ENCODE measurements at places on chromosomes 2 and 18.

GRCh38 chr2:241135737-241136136 is 13.5 kb downstream of the PASK start:
- no peak for DNase-seq

- no peak for DNase-seq
These were observed 69.4 kb upstream of the UBE2E3 start for GRCh38 chr2:180910831-180911665.

DNA sequence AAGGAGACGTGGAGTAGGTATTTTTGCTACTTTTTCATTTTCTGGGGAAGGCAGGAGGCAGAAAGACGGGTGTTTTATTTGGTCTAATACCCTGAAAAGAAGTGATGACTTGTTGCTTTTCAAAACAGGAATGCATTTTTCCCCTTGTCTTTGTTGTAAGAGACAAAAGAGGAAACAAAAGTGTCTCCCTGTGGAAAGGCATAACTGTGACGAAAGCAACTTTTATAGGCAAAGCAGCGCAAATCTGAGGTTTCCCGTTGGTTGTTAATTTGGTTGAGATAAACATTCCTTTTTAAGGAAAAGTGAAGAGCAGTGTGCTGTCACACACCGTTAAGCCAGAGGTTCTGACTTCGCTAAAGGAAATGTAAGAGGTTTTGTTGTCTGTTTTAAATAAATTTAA is 3.4 kb downstream of the FZD7 start:
- DNase-seq: no peak

GRCh38 chr2:160876765-160877164 is 283.5 kb upstream of the TANK start:
- no peak for DNase-seq

GRCh38 chr2:24021122-24021998 is 11.5 kb downstream of the MFSD2B start:
- DNase-seq: no peak

GRCh38 chr2:70954886-70955285 is 19.2 kb downstream of the ATP6V1B1 start:
- no peak for DNase-seq

DNA sequence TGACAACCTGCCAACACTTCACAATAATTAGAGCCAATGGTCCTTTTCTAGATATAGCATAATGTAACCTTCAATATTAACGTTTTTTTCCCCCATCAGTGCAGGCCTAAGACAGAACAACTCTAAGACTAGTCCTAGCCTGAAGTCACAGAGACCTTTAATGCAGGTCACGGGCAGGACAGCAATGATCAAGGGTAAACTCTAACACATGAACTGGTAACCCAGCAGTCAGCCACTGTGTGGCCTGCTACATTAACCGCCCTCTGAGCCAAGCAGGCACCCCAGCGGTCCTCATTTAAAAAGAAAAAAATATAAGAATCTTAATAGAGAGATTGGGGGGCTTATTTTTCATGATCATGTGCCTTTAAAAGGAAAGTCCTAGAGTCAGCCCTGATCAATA is 290.6 kb downstream of the AFF3 start:
- no peak for DNase-seq

DNA sequence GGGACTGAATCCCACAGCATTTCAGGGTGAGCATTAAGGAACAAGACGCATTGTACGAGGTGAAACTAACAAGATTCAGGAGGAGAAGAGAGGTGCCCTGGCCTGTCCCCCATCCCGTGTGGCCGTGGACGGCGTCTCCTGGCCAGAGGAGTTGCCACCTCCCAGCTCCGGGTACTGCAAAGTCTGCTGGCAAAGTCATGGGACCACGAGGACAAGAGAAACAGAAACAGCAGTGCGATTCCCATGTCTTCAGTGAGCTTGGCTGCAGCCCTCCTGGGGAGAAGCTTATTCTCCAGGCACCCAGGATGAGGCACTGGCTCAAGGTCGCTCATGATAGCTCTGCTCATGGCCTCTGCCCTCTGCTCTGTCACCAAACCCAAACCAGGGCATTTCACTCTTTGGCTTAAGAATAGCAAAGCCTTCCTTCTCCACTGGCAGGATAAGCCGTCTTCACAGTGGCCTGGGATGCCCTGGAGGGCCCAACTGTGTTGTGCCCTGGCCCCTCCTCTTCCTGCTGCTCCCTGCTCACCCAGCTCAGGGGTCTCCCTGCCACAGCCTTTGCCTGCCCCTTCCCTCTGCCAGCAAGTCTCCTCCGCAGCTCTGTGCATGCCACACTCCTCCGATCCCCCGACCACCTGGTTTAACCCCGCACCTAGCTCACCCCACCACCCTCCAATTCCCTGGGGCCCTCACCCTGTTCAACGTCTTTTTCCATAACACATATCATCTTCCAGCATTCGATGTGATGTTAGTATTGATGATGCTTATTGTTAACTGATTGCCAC is 144.8 kb downstream of the PXDN start:
- no peak for DNase-seq

DNA sequence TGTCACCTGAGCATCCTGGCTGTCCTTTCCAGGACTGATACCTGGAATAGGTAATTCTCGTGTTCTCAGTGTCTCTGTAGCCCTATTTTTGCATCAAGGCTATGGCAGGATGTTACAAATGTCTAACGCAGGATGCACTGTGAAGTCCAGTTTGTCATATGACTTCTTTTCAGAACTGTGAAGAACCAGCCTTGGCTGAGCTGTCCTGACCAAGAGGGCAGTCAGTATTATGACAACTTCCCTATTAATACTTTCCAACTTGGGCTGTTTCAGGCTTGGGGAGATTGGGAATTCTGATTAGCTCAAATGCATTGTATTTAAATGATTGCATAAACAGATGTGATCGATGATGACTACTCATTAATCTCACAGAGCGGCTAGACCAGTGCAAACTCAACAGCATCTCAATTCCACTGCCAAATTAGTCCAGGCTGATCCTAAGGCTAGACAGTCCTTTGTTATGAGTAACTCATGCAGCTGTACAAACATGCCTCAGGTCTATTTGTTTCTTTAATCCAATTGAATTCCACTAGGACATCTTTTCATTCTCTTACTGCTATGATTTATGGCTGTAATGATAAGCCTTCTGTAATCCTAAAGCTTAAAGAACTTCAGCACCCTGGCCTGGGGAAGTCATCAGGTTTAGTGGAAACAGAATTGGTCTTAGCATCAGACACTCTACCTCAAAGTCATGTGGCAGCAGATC is 331.6 kb downstream of the KCNS3 start:
- no peak for DNase-seq

DNA sequence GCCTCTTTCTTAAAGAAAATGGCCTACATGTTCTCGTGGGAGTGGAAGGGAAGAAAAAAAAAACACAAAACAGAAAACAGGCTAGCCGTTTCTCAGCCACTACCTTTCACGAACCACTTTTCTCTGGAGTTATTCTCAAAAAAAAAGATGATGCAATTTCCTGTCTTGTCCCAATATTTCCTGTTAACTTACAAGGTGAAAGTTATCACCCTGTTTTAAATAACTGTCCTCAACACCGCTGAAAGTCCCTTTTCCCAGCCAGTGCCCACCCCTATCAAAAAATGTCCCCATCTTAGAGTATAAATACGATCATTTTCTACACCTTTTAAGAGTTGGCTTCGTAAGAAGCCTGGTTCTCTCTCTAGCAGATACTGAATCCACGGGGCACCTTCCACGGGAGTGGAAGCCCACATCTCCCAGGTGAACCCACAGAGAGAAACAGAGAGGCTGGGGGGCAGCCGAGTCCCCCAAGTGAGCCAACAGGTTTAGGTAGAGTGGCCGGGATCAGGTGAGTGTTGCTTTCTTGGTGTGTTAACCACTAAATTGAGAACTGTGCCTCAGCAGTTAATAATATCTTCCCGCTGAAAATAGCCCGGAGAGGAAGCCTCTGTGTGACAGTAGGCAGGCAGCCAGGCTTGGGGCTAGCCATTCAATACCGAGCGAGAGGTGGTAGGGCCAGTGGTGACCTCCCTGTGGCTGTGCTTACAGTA is 15.9 kb downstream of the SMAD7 start:
- DNase-seq: no peak

DNA sequence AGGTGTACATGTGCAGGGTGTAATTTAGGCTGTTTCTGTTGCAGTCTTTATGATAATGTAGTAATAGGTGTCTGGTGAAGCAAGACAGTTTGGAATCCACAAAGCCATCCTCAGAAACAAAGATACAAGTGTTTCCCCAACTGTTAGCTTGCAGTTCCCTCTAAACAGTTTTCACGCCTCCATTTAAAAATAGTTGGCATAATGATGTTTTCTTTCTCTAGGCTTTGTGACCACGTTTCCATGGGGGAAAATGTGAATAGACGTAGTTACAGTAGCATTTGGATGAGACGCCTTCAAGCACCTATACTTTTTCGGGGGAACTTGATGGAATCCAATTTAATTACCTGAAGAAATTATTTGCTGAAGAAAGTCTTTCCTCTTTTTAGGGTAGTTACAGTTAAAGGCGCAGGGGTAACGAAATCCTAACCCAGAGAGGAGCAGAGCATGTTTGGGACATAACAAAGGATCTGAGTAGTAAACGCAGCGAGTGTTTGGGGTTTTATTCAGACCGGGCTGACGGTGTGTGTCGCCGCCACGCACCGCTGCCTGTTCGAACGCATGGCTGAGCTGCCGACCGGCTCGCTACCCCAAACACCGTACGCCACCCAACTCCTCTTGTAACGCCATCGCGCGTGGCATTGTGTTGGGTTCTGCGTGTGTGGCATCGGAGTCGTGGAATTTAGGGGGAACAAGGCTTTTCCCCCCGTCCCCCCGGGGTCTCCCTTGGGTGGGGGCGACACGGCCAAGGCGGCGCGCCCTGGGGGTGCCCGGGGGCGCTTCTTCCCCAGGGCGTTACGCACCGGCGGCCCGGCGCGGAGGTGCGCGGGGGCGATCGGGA is 681 bp upstream of the NRP2 start:
- no peak for DNase-seq

- no peak for DNase-seq
These were observed 337.0 kb upstream of the ZNF804A start for GRCh38 chr2:184261331-184261730.

GRCh38 chr2:67752199-67752598 is 310.6 kb downstream of the C1D start:
- DNase-seq: no peak

- no peak for DNase-seq
These were observed 462.5 kb upstream of the HS6ST1 start for GRCh38 chr2:128781166-128781565.

GRCh38 chr2:23293731-23294130 is 91.2 kb upstream of the KLHL29 start:
- DNase-seq: no peak

GRCh38 chr2:76180676-76181075 is 470.0 kb upstream of the GCFC2 start:
- no peak for DNase-seq

- no peak for DNase-seq
These were observed 22.6 kb upstream of the BCL2 start for GRCh38 chr18:63342206-63342605.
